Activated T-helper 1 cell treated with Interleukin-2 at 50 U/mL for 16 hours (primary cell): ENCODE measurements at places on chromosomes 5 and 9.

- DNase-seq: no peak
Observed at GRCh38 chr5:64164166-64164565, 1.5 kb upstream of the RNF180 start.

GRCh38 chr9:130634801-130635200, 29.6 kb upstream of the PRDM12 start:
- no peak for DNase-seq

DNA sequence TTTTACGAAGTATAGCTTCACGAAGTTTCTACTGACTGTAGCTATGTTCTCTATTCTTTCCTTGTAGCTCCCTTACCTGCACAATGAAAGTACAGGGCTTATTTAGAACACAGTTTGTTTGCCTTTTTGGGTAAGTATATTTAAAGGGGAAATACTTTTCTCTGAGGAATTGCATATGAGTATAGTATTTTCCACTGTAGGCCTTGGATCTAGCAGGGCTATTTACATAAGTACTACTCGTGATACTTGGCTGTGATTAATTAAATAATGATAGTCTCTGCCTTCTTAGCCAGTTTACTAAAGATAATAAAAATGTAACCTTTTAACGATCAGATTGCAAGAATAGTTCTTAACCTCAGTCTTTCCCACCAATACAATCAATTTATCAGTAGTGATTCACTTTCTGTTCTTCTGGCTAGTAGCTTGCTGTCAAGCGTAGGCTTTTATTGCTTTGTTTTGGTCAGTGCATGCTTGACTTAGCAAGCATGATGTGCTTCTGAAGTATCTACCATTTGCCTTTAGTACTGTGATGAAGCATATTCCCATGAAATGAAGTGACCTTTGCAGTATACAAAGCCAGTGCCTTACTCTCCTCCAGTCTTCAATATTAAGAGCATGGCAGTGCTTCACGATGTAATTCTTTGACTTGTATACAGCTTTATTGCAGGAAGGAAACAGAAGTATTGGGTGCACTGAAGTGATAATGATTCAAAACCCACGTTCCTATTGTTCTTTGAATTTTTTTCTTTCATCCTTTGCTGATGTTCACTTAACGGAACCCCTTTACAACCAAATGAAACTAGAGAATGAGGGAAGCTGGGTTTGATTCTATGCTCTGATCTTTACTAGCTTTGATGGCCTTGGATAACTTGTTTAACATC, 64.2 kb downstream of the SLC44A1 start:
- DNase-seq: no peak

GRCh38 chr9:37746448-37747270, 6.9 kb upstream of the TRMT10B start:
- DNase-seq: no peak

DNA sequence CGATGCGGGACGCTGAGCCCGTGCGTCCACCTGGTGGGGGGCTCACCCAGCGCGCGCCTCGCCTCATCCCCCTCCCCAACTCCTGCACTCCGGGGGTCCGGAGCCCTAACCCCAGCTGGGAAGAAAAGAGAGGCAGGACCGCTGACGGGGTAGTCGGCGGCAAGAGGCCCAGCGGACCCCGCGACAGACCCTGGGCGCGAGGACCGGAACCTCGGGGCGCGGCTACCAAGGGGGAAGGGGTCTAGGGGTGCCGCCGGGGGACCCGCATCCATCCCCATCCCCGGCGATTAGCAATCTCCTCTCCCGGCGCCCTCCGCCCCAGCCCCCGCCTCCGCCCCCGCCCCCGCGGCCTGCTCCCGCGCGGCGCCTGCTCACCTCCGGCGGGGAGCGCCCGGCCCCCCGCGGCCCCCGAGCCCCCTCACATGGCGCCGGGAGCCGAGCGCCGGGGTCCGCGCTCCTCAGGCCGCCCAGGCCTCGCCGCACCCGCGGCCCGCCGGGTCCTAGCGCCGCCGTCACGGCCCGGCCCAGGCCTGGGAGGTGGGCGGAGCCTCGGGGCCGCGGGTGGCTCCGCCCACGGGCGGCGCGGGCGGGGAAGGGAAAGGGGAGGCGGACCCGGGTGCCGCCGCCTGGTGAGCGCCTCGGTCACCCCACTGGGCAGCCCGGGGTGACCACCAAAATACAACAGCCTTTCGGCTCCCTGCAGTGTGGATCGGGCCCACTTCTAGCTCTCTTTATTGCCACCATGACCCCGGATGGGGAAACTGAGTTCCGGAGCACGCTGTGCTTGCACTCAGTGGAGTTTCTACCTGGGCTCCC, at the start of gene ST6GALNAC6:
Gene ST6GALNAC6 (minus strand): TSS at position 476 of the 816 bp plus-strand sequence. CDS start 1,622 bp downstream, outside the sequence.
- DNase-seq: peak; percentile 57

DNA sequence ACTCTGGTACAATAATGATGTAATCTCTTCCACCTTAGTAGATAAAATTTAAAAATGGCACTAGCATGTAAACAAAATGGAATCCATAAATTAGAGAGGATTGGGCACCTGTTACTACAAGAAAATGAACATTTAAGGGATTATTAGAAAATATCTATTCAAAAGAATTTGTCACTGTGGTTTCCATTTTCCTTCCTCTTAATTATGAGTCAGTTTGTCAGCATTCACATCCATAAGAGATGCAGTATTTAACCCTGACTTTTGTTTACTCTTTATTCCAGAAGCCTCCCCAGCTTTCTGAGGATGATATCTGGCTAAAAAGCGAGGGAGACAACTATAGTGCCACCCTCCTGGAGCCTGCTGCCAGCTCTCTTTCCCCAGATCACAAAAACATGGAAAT, 72.1 kb downstream of the C9orf152 start:
- DNase-seq: no peak

DNA sequence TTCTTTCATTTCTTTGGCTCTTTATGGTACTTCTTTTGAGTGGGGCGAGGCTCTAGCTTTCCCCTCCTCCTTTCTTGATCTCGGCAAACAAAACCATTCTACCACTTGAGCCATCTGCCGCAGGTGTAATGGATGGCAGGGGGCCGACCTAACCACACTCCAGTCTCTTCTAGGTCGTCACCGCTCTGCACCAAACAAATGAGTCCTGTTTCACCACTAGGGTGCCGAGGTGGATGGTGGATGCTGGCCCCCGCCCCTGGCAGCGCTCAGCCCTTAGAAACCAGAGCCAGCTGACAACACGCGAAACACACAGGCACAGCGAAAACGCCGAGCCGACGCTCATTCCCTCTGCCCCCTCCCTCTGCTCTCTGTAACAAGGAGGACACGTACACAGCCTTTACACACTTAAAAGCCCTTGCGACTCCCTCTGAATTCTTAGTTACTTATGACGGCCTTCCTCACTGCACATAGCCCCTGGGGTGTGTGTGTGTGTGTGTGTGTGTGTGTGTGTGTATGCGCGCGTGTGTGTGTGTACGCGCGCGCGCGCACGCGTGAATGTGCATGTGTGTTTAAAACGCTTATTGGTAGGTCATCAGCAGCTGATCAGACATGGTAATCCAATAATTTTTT, 199.4 kb downstream of the MEF2C start:
- no peak for DNase-seq

DNA sequence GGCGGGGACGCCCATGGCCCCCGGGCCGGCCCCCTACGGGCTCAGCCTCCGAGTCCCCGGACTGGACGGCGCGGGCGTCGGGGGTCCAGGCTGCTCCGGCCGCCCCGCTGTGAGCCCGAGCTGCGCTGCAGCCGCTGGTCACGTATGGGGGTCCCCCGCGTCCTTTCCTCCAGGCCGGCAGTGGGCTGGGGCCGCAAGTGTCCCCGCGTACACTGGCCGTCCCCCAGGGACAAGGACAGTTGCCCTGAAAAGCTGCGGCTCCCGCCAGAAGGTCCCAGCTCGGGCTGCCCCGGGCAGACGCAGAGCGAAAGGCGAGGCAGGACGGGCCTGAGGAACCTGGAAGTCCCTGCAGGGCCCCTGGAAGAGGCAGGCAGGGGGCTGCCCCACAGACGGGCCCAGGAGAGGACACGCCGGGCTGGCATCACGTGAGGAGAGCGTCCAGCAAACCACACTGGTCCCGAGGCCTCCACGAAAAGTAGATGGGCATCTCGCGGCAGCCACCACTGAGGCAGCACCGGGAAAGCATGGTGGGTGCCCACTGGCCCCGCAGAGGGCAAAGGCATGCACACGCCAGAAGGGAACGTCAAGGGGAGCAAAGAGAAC, 3.3 kb upstream of the NKD2 start:
- no peak for DNase-seq

GRCh38 chr5:36647046-36647445, 40.6 kb downstream of the SLC1A3 start:
- no peak for DNase-seq

DNA sequence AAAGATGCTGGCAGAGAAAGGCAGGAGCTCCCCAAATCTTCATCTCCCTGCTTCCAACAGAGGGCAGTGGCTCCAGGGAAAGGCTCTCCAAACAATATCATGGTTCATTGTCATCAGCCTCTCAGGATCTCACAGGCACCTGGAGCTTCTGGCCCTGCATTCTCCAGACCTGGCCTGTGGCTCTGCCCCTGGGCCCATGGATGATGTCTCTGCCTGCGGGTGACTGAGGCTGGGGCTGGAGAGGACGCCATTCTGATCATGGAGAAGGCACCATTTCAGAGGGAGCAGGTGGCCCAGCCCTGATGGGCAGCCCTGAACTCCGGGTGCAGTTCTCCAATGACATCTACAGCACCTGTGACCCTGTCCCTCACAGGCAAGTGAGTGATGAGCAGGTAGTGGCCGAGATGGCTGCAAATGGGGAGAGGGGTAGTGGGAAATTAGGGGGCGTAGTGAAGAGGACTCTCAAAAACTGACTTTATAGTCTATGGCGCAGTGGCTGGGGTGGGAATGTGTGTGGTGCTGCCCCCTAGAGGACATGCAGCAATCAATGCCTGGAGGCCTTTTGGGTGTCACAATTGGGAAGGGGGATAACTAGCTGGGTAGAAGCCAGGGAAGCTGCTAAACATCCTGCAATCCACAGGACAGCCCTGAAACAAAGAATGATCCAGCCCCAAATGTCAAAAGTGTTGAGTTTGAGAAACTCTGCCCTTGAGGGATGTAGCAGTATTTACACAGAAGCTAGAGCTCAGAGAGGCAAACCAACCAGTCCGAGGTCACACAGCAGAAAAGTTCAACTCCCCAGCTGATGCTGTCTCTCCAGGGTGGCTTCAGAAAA, 3.2 kb downstream of the SH3PXD2B start:
- no peak for DNase-seq

GRCh38 chr9:134750450-134751155, 109.0 kb downstream of the COL5A1 start:
- DNase-seq: no peak

- DNase-seq: no peak
Observed at GRCh38 chr5:115930630-115931337, 31.5 kb upstream of the LVRN start.

DNA sequence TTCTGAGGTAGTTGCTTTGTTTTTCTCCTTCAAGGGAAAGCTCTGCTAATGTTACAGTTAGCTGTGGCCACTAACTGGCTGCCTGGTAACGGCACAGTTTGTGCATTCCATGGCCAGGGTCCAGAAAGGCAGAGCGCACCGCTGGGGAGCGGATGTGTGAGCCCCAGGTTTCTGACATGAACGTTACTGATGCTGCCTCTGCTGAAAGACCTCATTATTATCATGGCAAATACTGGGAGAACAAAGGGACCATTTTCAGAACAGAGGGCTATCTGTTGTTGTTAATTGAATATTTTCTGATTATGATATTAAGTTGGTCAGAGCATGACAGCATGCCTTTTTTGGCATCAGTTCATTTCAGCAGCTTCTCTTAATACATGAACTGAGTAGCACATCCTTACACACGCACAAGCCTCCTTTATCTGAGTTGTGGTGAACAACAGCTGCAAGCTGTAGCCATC, 134.1 kb downstream of the NUDT12 start:
- no peak for DNase-seq

DNA sequence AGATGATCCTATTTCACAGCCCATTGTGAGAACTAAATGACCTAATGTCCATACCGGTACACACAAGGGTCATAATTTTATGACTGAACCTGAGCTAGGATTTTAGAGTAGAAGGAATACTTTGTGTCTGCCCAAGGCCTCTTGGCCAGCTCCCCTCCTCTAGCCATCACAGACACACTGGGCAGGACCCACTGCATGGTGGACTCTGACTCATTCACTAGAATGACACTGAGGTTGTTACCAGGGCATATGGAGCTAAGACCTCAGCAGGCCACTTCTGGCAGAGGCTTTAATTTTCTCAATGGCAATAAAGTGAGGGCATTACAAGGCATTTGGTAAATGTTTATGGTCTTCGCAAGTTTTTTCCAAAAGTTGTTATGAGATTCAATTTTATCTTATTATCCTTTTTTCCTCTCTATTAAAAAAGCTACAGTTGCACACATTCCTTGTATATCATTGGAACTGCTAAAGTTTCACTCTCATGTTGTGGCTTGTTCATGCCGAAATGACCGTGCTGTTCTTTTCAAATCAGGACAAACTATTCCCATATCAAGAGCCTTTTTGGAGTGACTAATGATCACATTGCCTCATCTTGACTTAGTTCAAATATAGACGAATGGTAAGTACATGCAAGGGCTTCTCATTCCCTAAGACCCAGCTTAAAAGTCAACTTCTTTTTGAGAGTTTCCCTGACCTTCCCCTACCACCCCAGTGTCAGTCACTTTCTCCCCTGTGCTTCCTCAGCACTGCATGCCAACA, 595.7 kb downstream of the ACTL7B start:
- no peak for DNase-seq

GRCh38 chr5:174454464-174454863, 269.9 kb upstream of the MSX2 start:
- DNase-seq: no peak

DNA sequence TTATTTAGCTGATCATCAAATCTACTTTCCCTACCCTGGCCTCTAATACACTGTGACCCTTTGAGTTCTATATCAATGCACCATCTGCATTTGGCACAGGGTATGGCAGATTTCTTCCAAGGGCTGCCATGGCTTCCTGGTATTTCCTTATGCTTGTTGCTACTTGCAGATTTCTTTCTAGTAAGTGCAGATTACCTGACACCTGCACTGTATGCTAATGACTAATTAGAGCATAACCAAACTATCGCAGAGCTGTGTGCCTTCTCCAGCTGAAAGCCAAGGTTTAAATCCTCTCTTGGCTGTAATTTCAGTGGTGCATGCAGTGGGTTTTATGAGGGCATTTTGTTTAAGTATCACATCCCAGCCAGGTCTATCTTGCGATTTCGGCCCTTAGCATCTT, 293.7 kb downstream of the KIF4B start:
- DNase-seq: no peak

- DNase-seq: no peak
Observed at GRCh38 chr5:174935854-174936474, 211.6 kb downstream of the MSX2 start.

- DNase-seq: no peak
Observed at GRCh38 chr9:96015876-96016686, 140.6 kb downstream of the ERCC6L2 start.

- no peak for DNase-seq
Observed at GRCh38 chr5:178107756-178108310, 5.5 kb upstream of the N4BP3 start.

DNA sequence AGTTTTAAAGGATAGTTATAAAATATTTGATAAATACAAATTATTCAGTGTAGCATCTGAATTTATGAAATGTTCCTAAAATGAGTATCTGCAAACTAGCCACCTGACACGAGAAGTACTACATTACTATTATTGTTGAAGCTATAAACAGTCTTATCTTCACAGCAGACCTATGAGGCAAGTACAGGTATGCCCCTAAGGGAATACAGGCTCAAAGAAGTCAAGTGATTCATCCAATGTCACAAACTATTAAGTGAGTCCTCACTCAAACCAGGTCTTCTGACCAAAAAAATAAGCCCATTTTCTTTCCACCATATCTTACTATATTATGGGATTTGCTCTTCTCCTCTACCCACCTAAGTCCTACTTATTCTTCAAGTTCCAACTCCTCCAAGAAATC, 28.7 kb downstream of the STRBP start:
- DNase-seq: no peak
